ENCODE measurements at places on chromosomes 5 and 9.
A peak's percentile ranks its signal among the peaks of the same experiment; 100 is the strongest.

DNA sequence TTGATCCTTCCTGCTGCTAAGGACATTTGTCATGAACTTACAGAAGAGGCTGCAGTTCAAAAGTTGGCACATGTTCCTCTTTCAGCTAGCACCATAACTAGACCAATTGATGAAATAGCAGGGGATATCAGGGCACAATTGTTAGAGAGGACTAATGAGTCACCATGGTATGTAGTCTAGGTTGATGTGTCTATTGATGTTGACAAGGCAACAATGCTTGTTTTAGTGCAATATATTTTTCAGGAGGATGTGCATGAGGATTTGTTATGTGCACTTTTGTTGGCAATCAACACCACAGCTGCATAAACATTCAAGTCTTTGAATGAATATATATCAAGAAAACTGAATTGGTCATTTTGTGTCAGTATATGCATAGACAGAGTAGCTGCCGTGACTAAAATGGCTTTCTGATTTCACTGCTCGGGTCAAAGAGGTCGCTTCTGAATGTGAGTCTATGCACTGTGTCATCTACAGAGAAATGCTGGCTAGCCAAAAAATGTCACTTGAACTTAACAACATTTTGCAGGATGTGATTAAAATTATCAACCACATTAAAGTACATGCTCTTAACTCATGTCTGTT lies 68.0 kb downstream of the FGF10 start:
- no peak for DNase-seq

- DNase-seq = no peak
Measured at GRCh38 chr5:172837640-172838039, 3.6 kb downstream of the ERGIC1 start.

DNA sequence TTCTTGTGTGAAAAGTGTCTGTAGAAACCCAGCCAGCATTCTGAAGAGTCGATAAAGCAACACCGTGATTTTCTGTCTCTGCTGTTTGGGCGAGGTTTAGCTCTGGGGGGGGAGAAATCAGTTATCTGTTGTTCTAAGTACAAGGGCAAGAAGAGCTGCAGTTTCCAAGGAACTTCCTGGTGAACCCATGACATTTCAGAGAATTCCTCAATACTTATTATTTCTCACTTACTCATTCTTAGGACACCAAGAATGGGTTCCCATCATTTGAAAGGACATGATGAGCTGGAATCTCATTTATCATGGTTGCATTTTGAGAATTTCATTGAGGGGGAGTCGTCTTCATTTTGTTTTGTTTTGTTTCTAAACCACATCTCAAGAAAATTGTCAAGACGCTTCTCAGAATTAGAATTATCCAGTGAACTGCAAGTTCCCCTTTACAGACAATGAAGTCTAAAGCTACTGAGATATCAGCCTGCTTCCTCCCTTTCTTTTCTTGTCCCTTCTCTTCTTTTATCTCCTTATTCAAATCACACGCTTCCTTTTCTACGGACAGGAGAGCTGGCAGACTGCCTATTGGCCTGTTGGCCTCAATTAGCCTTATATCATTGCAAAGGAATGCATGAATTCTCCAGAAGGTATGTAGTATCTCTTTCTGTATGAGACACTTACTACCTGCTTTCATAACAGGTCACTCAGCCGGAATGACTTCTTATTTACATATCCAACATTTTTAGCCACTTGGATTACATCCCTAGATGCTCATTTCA lies 53.7 kb downstream of the ZNF462 start:
- peak; percentile 68 for DNase-seq

GRCh38 chr9:121861501-121862180 lies 210.2 kb downstream of the DAB2IP start:
- peak; percentile 41 for DNase-seq

DNA sequence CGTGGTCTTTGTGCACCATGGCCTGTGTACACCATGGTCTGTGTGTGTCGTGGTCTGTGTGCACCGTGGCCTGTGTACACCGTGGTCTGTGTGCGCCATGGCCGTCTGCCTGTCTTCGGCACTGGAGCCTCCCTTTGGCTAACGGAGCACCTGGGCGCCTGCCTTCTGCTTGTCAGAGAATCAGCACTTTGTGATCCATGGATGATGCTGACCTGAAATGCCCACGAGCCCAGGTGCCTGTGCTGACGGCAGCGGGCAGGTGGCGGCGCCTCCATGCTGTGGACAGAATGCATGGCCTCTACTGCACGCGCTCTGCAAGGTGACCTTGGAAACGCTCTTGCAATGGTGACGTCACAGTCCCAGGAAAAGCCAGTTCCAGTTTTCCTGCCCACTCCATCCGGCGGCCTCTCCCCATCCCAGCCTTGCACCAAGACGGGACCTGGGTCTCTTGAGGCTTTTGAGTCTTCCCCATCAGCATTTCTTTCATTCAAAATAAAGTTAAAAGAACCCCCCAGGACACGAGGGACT lies 14.6 kb downstream of the LCN9 start:
- no peak for DNase-seq

DNA sequence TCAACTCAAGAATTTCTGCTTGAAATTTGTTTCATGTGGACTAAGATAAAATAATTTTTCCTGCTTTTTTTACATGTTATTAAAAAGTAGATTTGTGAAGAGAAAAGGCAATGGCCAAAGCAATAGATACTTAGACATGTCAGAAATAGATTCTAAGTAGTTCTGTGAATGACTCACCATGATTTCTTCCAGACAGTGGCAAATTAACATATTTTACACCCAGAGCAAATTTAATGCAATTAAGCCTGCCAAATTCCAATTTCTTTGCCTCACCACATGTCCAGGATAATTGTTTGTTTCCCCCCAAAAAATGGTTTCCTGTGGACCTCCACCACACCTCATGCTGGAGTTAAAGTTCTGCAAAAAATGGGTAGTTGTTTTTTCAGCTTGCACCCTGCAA lies 651.4 kb downstream of the CETN3 start:
- no peak for DNase-seq

- peak; percentile 72 for DNase-seq
Measured at GRCh38 chr9:81410201-81410600, 279.1 kb downstream of the TLE1 start.

GRCh38 chr9:96551403-96551802 lies 68.2 kb downstream of the CDC14B start:
- DNase-seq = no peak
